ENCODE measurements at places on chromosomes 3 and 15.

GRCh38 chr3:15858547-15859506 is 61.0 kb upstream of the ANKRD28 start:
- DNase-seq, result peak; percentile 22

GRCh38 chr15:73924171-73924921 is 1.9 kb upstream of the LOXL1 start:
- no peak for DNase-seq

DNA sequence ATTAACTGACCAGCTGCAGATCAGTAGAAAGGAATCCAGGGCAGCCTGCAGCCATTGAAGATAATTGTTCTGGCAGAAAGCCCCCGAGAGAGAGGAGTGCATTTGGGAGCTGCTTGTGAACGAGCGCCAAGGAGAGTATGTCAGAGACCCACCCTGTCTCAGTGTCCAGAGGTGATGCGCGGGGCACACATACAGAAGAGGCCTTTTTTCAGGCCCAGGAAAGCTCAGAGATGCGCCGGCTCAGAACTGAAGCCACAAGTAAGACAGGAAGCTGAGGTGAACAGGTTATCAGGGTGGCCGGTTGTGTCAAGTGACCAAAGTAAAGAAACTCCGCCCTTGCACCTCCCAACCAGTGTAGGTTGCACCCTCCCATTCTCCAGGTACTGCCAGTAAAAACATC is 59.8 kb upstream of the HEG1 start:
- no peak for DNase-seq

- no peak for DNase-seq
Measured at GRCh38 chr3:159627229-159627628, 361.4 kb upstream of the IL12A start.

DNA sequence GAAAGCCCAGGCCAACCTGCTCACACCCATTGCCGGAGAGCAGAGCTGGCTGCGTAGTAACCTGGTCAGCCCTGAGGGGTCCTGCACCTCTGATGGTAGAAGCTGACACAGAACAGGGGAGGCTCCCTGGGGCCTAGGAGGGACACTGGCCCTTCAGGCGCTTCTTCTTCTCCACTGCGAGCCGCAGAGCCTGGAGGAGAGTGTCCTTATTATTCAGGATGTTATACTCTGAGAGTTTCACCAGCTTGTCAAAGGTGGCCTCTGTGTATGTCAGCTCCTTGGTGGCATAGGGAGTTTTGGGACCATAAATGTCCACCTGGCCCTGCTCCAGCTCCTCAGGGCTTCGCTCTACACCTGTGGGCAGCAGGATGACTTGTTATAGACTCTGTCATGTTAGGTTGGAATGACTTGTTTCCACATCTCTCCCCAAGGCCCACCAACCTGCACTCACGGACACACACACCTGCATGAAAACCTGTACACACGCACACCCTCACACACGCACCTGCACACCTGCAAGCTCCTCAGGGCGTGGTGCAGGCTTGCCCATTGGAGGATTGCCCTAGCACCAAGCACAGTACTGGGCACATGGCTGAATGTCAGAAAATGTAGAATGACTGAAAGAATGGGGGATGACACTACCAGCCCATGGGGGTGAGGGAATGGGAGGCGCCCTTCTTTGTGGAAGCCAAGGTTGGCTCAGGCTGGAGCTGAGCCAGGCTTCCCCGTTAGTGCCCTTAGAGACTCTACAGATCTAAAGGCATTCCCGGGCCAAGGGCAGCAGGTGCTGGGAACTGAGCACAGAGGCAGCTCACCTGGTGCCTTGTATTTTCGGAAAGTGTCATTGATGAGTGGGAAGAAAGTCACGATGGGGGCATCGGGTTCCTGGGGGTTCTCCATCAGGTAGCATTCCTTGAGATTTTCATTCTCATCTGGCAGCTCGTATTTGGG is 11.5 kb upstream of the EHD4 start:
- DNase-seq, result no peak

DNA sequence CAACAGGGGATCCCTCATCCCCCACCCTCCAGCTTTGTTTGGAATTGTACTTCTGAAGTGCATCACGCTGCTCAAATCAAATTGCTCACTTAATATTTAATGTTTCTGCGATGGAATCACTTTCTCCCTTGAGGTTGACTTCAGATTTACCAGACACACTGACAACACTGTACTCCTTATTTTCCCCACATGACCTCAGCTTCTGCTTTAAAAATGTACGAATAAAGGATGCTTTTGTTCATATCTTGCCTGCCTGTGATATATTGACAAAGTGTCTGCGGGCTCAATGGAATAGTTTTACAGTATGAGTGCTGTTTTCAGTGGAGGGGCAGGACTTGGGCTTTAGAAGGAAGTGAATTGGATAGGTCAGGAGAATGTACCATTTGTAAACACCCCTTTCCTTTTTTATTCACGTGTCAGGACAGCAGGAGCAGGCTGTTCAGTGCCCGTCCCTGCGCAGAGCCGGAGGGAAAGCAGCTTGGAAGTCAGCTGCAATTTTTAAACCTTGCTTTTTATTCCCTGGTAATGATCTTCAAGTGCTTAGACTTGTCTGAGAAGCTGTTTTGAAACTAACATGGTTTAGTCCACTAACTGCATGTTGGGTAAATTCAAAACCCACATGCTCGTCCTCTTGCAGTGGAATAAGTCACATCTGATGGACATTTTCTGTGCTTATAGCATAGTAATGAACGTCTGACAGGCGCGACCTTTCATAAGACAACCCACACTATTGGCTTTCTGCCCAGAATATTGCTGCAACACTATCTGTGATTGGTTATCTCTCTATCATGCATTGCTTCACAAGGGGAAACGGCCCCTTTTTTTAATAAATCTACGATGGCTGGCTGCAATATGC is 29.9 kb downstream of the MBNL1 start:
- DNase-seq, result peak; percentile 57

DNA sequence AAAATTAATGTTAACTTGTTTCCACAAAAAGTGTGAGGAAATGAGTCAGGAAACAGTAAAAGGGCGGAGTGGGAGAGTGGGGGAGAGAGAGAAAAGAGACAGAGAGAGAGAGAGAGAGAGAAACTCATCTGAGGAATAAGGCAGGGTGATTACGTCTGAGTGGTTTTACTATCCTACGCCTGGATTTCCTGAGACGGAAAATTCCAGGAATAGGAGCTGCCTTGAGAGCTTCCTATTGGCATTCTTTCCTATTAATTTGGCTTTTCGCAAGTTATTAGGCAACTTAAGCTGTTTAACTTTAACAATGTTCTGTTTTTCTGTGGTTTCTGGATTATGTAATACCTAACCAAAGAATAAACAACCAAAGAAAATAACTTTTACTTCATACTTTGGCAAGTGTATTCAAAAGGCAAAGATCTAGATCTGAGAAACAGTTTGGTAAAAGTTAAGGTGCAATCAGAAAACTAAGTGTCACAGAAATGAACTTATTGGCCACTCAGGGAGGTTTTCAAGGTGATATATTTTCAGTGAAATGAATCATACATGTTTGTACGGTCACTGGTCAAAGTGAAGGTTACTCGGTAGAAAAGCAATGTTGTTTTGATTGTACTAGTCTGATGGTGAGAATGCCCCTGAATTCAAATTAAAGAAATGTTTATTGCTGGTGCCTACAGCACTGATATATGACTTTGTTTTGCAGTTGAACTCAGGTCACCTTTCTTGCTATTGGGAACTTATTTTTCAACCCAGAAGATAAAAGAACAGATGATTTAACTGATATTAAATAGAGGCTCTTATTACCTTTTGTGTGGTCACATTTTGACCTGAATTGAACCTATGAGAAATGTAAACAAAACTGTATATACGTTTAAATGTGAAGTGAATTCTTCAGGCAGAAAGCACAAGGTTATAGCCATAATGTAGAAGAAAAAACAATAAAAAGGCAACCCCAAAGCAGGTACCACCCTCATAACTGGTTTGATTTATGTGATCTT is 39.9 kb upstream of the TNFSF10 start:
- DNase-seq, result peak; percentile 22

DNA sequence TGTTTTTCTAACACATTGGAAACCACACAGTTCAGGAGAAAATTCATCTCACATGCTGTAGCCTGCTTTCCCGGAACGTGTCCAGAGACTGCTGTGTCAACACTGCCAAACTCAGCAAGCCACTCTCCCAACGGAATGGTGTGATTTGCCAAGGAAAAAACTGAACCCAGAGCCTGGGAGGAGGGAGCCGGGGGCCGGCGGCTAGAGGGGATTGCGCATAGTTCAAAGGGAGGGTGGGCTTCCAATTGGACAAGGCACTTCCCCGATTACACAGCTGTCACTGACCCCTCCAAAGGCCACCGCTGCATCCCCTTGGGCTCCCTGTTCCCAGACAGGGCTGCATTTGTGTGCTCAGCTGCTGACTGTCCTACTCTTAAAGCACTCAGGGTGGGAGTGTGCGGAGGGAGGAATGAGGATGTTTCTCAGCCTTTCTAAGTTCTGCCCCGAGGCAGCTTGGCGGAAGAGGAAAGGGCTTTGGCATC is 256.2 kb downstream of the ZNF621 start:
- no peak for DNase-seq

DNA sequence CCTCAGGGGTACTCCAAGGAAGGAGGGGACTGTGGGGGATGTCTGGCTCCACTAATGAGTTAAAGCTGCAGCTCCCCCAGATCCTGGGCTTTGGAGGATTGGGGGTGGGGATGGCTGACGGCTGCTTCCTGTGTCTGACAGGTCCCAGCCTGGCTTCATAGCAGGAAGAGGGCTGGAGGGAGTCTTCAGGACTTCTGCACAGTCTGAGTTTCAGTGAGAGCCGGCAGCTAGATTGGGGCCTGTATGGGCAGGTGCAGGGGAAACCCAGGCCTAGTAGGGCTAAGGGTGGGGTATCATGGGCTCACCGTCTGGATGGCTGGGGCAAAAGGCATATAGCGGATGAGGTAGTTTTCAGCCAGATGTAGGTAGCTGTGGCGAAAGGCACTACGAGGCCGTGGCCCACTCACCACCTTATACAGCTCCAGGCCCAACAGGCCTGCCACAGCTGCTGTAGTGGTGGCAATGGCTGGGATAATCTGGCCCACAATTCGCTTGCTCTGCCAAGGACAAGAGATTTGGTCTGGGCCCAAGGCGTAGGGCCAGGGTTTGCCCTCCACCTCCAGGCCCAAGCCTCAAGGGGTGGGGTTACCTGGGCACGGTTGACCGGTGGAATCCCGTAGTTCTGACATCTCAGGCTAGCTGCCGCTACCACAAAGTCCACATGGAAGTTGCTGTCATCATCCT is 4.5 kb downstream of the INKA1 start:
- no peak for DNase-seq

- no peak for DNase-seq
Measured at GRCh38 chr3:126451511-126451910, 24.2 kb downstream of the ZXDC start.

GRCh38 chr3:72782521-72782920 is 65.7 kb downstream of the SHQ1 start:
- no peak for DNase-seq

DNA sequence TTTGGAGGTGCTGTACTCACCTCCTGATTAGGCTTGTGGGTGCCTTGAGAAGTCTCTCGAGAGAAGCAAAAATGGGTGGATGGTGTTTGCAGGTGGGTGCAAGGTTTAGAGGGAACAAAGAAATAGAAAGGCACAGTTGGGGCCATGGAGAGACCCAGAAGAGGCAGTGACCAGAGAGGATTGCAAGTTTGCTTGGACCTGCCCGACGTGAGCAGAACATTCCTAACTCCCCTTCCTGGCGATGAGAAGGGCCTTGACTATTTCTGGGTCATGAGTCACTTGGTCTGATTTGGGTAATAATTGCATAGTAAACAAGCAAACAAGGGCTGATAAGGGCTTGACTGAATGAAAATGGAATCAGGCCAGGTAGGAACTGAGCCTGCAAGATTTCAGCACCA is 7.0 kb upstream of the CTSH start:
- no peak for DNase-seq

- DNase-seq, result no peak
Measured at GRCh38 chr15:62969442-62970089, 73.0 kb upstream of the TPM1 start.

DNA sequence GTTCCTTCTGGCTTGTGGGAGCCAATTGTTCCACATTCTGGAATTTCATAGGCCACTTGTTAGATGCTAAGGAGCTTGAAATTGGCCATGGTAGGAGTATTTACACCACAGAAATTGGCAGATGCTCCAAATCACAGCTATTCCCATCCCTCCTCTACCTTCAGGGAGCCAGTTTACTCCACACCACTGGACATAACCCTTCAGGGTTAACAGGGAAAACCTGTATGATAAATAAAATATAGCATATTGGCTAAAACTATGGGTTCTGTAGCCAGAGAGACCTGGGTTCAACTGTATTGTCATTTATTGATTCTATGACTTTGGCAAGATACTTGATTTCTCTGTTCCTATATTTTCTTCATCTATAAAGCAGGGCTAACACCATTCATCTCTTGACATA is 384.2 kb upstream of the PROK2 start:
- DNase-seq, result no peak

DNA sequence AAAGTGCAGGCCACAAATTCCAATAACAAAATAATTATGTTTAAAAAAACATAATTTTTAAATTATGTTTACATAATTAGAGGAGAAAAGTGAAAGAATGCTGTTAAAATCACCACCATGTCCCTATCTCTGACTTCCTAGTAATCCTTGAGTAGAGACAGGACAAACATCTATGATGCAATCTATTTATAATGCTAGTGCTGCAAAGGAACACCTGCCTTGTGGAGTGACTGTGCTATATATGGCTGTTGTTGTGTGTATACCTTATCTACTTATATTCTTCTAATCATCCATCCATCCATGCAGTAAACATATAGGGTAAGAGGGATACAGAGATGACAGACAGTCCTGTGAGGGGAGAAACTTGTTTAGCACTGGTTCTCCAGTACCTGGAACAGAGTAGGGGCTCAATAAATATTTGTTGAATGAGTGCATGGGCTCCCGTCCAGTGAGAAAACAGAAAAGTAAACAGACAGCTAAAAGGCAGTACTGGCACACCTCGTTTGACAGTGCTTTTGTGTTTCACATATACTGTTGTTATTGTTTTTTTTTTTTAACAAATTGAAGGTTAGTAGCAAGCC is 229.3 kb upstream of the UBE2E1 start:
- DNase-seq, result no peak

DNA sequence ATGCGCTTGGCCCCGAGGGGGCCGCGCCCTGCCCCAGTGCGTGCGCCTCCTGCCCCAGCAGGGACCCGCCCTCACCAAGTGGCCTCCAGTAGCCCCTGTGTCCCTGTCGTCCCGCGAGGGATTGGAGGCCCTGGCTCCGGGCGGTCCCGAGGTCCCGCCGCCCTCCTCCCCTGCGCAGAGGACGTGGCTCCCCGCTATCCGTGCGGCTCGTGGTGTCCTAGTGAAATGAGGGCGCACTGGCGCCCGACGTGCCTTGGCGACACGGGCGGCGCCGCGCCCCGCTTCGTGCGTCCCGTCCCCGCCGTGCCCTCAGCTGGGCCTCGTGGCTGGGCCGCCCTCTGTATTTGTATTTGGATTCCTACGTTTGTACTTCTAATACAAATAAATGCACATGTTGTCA is 557.5 kb downstream of the OCA2 start:
- no peak for DNase-seq

DNA sequence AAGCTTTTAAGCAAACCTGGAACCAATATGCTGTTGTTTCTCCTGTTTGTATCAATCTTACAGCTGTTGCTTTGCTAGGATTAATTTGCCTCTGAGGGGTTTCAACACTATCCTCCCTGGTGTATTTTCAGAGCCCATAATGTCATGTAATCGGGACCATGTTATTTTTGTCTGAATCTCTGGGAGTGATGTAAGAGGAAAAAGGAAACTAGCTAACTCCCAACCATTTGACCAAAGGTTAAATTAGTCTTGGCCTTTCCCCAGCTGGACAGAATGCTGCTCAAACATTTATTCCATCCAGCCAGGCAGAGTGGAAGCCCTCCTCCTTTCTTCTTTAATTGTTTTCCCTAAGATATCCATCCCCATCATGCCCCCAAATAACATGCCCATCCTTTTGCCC is 142.2 kb downstream of the ALDH1A2 start:
- no peak for DNase-seq

GRCh38 chr15:87871731-87872320 is 384.7 kb downstream of the NTRK3 start:
- DNase-seq, result no peak
